ENCODE measurements at places on chromosomes 11 and 22.
A peak's percentile ranks its signal among the peaks of the same experiment; 100 is the strongest.

GRCh38 chr11:6249770-6250555, 9.7 kb upstream of the CCKBR start:
- DNase-seq = peak; percentile 53

DNA sequence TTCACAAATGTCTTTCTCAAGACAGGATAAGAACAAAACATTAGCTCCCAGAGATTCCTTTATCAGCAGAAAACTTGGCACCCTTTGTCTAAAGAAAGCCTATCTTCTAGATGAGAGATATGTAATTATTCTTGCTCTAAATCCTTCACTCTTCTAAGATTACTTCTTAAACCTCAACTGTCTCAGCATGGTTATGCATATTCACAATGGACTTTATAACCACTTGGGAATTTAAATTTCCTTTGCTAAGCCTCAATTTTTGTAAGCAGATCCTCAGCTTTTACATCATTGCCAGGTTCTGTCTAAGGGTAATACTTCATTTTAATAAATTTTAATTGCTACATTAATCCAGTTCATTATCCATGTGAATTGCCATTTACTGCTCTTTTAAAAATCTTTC, 433.6 kb upstream of the DDI1 start:
- DNase-seq = no peak

DNA sequence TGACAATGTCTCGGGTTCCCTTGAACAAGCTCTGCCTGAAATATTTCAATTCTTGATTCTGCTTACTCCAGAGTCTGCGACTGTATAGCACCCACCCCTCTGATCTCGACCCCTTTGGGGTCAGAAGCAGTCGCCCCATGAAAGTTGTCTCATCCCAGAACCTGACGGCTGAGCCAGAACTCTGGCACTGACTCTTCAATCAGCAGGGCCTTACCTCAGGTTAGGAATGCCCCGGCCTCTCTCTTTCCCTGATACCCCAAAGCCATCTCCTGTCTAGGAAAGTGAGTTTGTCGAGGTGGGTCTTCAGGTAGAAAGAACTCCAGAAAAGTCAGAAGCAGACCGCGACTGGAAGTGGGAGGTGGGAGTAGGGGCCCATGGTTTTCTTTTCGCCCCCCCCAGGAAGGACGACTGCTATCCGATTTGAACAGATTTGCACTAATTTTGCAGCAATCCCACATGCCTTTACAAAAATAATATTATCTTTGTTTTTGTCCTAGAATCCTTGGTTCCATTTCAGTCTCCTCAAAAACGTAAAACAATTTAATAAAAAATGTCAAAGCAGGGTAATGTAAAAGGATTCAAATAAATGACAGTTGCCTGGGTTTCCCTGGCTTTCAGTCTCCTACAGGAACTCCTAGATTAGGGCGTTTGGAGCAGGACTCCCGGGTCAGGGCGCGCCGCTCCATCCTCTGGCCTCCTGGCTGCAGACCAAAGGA, 898 bp upstream of the ROBO3 start:
- no peak for DNase-seq

DNA sequence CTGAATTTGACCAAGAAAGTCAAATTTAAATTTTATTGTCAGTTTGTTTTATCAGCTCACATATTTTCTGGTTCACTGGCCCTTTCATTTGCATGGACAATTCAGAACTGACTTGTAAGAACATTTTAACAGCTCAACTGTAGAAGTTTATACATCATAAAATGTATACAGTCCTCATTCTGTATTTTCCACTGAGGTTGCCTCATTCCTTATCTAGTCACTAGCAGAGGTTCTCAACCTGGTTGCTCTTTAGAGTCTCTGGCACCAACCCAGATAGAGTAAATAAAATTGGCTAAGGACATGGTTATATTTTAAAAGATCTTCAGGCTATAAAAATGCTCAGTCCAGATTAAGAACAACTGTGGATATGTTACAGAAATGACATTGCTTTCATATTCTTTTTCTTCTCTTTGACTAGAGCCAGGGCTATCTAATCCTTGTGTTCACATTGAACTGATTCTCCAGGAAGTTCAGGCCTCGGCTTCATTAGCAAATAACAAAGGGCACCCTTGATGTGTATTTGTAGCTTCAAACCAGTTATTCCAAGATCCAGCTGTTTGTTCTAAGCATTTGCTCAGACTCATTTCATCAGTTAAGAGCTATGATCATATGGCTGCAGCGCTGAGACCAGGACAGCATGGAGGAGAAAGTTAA, 782.5 kb downstream of the ETS1 start:
- no peak for DNase-seq

- DNase-seq = no peak
Observed at GRCh38 chr11:100637706-100638105, 49.4 kb upstream of the ARHGAP42 start.

DNA sequence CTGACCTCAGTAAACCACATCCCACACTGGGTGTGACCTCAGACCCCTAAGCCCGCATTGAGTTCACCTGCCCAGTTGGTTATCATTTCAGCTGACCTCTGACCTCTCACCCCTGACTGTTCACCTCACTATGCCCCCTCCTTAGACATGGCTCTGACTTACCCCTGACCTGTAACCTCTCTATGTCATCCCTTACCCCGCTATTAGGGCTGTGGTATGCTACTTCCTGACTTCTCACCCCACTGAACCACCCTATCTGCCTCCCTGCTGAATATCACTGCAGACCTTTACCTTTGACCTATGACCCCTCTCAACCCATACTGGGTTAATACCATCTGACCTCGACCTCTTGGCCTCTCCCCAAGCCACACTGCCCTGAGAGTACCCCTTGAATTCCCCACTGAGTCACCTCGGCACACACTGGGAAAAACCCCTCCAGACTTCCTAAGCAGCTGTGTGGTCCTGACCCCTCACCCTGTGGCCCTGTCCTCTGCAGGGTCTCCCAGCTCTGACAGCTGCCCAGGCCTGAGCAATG, 8.3 kb downstream of the PLCB3 start:
- no peak for DNase-seq

GRCh38 chr22:22913989-22914388, 26.4 kb downstream of the IGLL5 start:
- no peak for DNase-seq

GRCh38 chr22:22946131-22946530, 58.5 kb downstream of the IGLL5 start:
- DNase-seq = no peak

DNA sequence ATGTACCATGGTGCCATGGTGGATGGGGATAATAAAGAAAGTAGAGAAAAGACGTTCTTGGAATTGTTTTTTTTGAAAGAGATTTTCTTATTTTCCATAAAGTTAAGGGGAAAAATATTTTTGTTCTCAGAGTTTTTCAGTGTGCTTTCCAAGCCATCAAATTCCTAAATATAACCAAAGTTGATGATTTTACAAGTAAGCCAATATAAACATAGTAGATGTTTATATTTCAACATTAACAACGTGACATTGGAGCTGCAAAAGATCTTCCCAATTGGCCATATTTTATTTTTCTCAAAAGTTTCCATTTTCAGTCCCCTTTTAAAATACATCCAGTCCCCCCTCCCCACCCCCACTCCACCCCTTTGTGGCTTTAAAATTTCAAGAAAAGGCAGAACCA, 80.9 kb upstream of the PICALM start:
- no peak for DNase-seq

GRCh38 chr11:64767344-64768299, 7.8 kb upstream of the PYGM start:
- DNase-seq = peak; percentile 61

DNA sequence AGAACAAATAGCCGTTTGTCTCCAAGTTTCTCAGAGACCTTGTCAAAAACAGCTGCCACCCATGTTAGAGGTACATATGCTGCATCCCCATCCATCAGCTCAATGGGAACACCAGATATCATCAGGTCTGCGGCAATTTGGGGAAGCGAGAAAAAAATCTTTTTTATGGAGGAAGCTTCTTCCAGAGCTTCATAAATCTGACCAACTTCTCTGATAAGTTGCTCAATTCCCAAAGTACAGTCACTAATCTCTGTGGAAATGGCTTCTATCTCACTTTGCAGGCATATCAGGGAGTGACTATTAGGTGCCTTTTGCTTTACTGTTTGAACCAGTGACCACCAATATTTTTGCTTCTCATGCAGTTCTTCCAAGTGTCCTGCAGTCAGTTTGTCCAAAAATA, 34.3 kb upstream of the MRPL17 start:
- no peak for DNase-seq

- no peak for DNase-seq
Observed at GRCh38 chr11:40190294-40190693, 1269.2 kb downstream of the LRRC4C start.

GRCh38 chr22:20240447-20240764, 27.7 kb downstream of the RTN4R start:
- no peak for DNase-seq

- DNase-seq = peak; percentile 44
Observed at GRCh38 chr11:64250415-64251015, 815 bp upstream of the PLCB3 start.

DNA sequence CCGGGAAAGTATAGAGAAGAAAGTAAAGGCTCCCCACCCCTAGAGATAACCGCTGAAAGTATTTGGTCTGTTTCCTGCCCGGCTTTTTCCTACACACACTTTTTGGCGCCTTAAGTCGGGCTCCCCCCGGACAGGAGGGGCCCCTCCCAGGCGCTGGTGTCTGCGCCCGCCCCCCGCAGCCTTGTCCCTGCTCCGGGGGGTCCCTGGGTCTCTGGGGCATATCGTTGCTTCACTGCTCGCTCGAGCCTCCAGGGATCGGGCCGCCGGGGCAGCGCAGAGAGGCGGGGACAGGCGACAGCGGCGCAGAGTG, 928 bp upstream of the CRACR2B start:
- no peak for DNase-seq

GRCh38 chr11:134686460-134687061, 274.5 kb upstream of the B3GAT1 start:
- no peak for DNase-seq

- no peak for DNase-seq
Observed at GRCh38 chr11:68004551-68005335, 846 bp upstream of the UNC93B1 start.

GRCh38 chr11:31132531-31133421, 236.8 kb downstream of the DCDC1 start:
- DNase-seq = no peak

- DNase-seq = no peak
Observed at GRCh38 chr11:63282579-63282978, 39.2 kb upstream of the SLC22A25 start.
